Activated CD4-positive, CD25-positive, alpha-beta regulatory T cell (primary cell): ENCODE measurements at places on chromosomes 6 and 20.

DNA sequence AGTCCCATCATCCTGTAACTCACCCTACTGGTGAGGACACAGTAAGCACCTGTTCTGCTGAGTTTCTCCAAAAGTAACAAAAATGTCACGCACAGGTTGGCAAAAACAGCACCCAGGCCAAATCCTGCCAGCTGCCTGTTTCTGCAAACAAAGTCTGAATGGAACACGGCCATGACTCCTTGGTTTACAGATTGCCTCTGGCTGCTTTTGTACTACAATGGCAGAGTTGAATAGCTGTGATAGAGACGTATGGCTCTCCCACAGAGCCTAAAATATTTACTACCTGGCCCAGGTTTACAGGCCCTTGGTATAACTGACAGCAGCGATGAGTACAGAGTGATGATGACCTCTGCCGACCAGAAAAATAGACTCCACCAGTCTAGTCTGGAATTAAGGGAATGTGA lies 52.6 kb downstream of the CNKSR3 start:
- no peak for DNase-seq

DNA sequence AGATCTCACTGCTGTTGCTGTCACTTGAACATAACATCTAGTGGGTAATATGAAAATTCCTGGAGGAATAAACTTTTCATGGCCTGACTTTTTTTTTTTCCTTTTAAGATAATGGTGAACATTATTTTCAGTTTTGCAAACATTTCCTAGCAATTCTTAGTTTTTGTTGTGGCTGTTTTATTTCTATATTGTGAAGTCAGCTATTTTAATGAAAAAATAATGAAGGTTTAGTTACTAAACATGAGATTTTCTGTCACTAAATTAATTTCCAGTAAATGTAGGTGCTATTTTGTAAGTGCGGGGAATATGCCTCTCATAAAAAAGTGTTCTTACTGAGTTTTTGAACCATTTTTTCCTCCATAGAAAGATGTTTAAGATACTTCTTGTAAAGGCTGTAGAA lies 23.4 kb upstream of the FAM209A start:
- DNase-seq = no peak

DNA sequence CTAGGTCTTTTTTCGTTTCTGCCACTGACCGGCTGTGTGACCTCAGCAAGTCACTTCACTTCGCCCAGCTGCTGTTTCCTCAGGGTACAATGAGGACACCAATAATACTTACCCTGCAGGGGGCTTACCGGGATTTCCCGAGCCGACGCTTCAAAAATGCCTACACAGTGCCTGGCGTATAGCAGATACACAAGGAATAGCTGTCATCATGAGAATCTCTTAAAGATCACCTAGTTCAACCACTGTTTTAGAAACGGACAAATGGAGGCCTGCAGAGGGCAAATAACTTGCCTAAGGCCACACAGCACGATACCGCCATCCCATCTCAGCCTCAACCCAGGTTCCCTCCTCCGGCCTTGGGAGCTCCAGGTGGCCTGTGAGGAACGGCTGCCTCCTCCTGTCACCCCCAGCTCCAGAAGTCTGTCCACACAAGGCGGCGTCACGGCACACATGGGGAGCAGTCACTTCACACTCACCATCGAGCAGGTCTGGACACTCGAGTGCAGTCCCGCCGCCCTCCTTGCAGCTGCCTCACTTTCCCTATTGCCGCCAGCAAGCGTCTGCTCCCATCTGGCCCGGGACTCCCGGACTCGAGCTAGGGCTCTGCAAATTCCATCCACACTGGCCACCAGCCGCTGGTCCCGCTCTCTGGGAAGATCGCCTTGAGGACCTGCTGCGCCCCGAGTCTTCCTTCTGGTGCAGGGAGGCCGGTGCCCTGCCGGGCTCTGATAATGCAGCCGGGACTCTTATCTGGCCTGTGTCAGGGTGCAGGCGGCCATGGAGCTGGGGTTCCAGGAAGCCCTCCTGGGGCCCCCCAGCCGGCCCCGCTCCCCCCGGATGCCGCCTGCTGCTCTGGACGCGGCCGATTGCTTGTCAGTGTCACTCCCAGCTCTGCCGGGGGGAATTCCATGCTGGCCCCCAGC lies at the start of gene RIPOR3:
TSS of gene RIPOR3 (minus strand) at position 893 of the 923 bp plus-strand sequence. CDS start at position 479, 414 bp downstream.
- DNase-seq = no peak

- no peak for DNase-seq
These were observed 31.3 kb upstream of the FAM184A start for GRCh38 chr6:119109654-119110325.

GRCh38 chr6:109623288-109623687 lies 67.7 kb downstream of the AK9 start:
- no peak for DNase-seq

DNA sequence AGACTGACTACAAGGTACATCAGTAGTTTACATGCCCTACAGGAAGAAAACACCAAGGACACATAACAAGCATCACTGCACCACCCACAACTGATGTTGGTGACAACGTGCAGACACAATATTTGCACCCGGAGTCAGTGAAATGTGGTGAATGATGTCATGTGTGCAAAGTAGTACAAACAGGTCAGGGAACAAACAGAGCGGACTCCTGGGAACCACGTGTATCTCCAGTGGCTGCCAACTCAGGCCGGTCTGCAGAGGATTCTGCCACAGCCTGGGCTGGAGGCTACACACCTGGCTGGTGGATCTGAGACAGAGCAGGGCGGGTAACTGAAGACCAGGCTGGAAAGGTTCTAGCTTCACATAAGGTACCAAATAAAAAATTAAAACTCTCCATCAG lies 28.2 kb upstream of the RPS6KA2 start:
- DNase-seq = no peak

DNA sequence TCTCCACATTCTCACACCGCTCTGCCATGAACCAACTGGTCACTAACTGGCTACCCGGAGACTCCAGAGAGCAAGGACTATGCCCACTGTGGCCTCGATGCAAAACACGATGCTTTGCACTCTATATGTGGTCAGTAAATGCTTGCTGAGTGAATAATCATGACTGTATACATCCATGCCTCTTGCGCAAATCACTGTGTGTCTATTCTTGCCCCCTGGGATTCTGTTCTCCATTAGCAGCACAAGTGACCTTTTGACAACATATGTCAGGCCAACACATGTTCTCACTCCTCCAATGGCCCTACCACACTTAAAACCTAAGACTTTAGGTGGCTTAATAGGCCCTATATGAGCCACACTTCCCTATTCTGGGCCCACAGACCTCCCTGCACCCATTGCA lies 16.9 kb downstream of the KIF16B start:
- DNase-seq = no peak

DNA sequence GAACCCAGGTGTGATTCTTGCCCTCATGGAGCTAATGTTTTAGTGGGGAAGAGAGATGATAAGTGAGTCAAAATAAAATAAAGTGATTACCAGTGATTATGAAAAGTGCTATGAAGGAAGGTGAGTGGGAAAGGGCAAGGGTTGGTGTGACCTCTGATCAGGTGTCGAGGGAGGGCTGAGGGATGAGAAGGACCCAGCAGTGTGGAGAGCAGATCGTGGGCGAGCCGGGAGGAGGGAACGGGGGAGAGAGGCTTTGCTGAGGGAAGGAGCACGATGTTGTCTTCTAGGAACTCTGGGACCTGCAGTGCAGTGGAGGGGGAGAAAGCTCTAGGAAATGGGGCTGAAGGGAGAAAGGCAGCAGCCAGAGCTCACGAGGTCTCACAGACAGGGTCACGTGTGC lies 192.1 kb downstream of the TMEM242 start:
- no peak for DNase-seq

DNA sequence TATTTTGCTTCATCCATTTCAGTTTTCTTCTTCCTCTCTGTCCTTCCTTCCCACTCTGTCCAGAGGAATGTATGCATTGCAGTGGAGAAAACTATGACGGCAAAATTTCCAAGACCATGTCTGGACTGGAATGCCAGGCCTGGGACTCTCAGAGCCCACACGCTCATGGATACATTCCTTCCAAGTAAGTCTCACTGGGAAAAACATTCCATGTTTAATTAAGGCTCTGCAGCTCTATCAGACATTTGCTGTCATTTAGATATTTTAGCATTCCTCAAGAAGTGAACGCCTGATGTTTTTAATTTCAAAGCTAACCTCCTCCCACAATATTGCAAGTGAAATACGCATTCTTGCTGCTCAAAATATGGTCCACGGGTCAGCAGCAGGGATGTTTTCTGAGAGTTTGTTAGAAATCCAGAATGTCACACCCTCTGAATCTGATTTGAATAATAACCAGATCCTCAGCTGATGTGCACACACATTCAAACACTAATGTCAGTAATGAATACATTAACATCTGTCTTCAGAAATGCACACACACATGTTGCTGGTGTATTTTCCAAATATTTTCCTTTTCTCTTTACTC lies 12.8 kb downstream of the PLG start:
- DNase-seq = no peak

GRCh38 chr6:90040931-90041330 lies 146.7 kb downstream of the GJA10 start:
- DNase-seq = no peak

DNA sequence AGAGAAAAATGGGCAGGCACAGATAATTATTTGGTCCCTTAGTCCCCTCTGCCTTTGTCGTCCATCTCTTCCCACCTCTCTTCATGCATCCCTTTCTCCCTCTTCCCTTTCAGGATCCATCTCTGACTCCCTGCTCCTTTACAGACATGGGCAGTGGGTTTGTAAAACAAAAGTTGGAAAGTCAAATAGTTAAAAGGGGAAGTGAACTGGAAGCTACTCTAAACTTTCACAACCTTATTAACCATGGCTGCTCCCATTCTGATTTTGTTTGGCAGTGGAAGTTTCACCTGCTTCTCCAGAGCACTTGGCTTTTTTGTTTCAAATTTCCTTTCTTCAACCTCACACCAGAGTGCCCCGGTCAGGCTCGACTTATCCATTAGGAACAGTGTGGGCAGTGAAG lies 1.2 kb downstream of the HLA-DQA2 start:
- DNase-seq = no peak

GRCh38 chr6:139699911-139700310 lies 325.5 kb upstream of the CITED2 start:
- no peak for DNase-seq

GRCh38 chr6:125598422-125598821 lies 151.0 kb upstream of the HEY2 start:
- no peak for DNase-seq
